Pancreas (tissue), 10 donors: ENCODE measurements at places on chromosomes 5 and 9. TPM values are rescaled to one million over a fixed set of nuclear protein-coding genes. Genes with fewer than 3 reads are reported as not detected.

- no peak overlapping the region for H3K27ac ChIP-seq
- H3K27me3 ChIP-seq, result no peaks in the 10 kb centered on the region
Observed at GRCh38 chr9:136725612-136726011, 13.2 kb downstream of the DIPK1B start.

- no peak overlapping the region for H3K4me3 ChIP-seq
- no peaks in the 10 kb centered on the region for H3K36me3 ChIP-seq
- DNase-seq, result no peak
- H3K4me1 ChIP-seq, result no peaks in the 10 kb centered on the region
- no peak overlapping the region for H3K27ac ChIP-seq
- H3K27me3 ChIP-seq, result no peaks in the 10 kb centered on the region
Observed at GRCh38 chr5:124438903-124439281, 307.5 kb downstream of the ZNF608 start.

GRCh38 chr5:61654876-61655275 is 322.8 kb downstream of the ZSWIM6 start:
- H3K4me1 ChIP-seq, result no peaks in the 10 kb centered on the region
- no peaks in the 10 kb centered on the region for H3K27me3 ChIP-seq
- H3K36me3 ChIP-seq, result no peaks in the 10 kb centered on the region
- DNase-seq, result no peak
- no peak overlapping the region for H3K27ac ChIP-seq

- no peaks in the 10 kb centered on the region for H3K36me3 ChIP-seq
- no peak overlapping the region for H3K4me3 ChIP-seq
- DNase-seq, result no peak
Observed at GRCh38 chr9:106077731-106078130, 383.4 kb downstream of the TMEM38B start.

- no peak overlapping the region for H3K27ac ChIP-seq
- no peaks in the 10 kb centered on the region for H3K36me3 ChIP-seq
- no peak for DNase-seq
- H3K4me3 ChIP-seq, result no peak overlapping the region
Observed at GRCh38 chr5:158640593-158640980, 459.1 kb downstream of the EBF1 start.

- H3K4me3 ChIP-seq, result no peak overlapping the region
- no peaks in the 10 kb centered on the region for H3K36me3 ChIP-seq
- H3K27me3 ChIP-seq, result no peaks in the 10 kb centered on the region
- no peak overlapping the region for H3K27ac ChIP-seq
Observed at GRCh38 chr5:149117970-149118369, 23.3 kb upstream of the ABLIM3 start.

- no peaks in the 10 kb centered on the region for H3K36me3 ChIP-seq
- no peak for DNase-seq
- no peak overlapping the region for H3K4me3 ChIP-seq
- H3K27me3 ChIP-seq, result no peaks in the 10 kb centered on the region
- no peaks in the 10 kb centered on the region for H3K4me1 ChIP-seq
Observed at GRCh38 chr9:115650768-115651167, 502.8 kb upstream of the PAPPA start.

DNA sequence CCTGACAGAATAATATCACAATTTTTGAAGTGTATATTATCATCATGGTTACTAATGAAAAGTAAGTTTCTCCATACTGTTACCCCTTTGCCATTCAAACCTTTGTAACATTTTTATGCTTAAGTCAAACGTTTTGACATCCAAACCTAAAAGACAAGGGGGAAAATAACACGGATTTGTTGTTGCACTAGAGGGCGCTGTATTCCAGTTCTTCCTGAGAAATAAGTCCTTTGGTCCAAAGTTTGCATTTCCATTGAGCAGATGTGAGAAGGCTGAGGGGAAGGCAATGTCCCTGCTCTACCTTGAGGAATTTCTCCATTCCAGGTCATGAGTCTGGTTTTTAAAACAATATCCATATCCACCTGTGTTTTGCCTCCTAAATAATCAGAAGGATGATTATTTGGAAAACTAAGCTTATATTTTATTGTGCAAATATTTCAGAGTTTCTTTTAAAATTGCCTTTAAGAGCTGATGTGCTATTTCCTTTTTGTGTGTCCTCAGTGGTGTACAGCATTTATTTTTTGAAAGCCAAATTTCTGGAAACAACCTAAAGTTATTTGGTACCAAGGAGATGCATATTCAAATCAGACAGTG is 9.7 kb downstream of the LECT2 start:
- no peak overlapping the region for H3K4me3 ChIP-seq
- H3K27ac ChIP-seq, result no peak overlapping the region
- no peaks in the 10 kb centered on the region for H3K27me3 ChIP-seq
- H3K4me1 ChIP-seq, result no peaks in the 10 kb centered on the region
- H3K36me3 ChIP-seq, result no peaks in the 10 kb centered on the region
- no peak for DNase-seq

DNA sequence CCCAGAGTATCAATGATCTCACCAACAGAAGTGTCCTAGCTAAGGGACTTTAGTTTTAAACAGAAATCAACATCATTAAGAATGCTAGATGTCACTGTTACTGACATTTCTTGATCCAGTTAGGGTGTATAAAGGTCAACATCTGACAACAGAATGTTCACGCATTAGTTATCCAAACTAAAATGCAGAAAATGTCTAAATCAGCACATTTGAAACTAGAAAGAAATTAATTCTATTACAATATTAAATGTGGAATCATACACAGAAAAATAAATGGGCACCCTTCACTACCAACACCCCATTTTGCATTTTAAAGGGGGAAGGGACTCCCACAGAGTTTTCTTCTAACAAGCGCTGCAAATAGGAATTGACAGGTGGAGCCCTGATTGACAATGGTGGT is 24.5 kb downstream of the ELAVL2 start:
- H3K4me1 ChIP-seq, result no peaks in the 10 kb centered on the region
- no peak for DNase-seq
- H3K27me3 ChIP-seq, result no peaks in the 10 kb centered on the region
- no peak overlapping the region for H3K4me3 ChIP-seq

IL13 gene
- total RNA-seq, result not detected

GCNT4 gene
- total RNA-seq, result 6.4 TPM

FASTKD3 gene
- total RNA-seq, result 3.7 TPM

ANKRD31 gene
- 0.26 TPM for total RNA-seq

AK8 gene
- total RNA-seq, result 0.83 TPM
